ENCODE measurements at places on chromosomes 11 and 22.

GRCh38 chr11:20045098-20045688 is 115.1 kb downstream of the DBX1 start:
- DNase-seq = no peak

GRCh38 chr22:25567251-25567675 is 2.8 kb downstream of the GRK3 start:
- DNase-seq = no peak

- DNase-seq = no peak
These were observed 13.0 kb downstream of the RTN4RL2 start for GRCh38 chr11:57473285-57473841.

- no peak for DNase-seq
These were observed 57.9 kb downstream of the TRIM29 start for GRCh38 chr11:120079750-120080610.

GRCh38 chr22:46287873-46288751 is 8.6 kb upstream of the GTSE1 start:
- DNase-seq = no peak

DNA sequence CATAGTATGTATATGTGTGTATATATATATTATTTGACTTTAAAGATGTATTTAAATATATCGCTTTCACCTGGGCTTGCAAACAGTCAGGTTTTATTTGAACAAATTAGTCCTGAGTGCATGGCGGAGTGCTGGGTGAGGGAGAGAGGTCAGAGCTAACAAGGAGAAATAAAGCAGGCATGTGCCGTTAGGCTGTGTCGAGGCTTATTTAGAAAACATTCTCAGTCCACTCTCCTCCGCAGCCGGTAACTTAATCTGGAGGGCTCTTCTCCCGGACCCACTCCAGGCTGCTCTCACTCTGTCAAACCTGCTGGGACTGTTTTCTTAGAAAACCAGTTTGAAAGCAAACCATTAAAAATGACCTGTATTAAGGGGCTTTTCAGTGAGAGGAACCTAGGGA is 455.9 kb downstream of the MN1 start:
- no peak for DNase-seq

- DNase-seq = no peak
These were observed 43.9 kb upstream of the PAK1 start for GRCh38 chr11:77517753-77518152.

DNA sequence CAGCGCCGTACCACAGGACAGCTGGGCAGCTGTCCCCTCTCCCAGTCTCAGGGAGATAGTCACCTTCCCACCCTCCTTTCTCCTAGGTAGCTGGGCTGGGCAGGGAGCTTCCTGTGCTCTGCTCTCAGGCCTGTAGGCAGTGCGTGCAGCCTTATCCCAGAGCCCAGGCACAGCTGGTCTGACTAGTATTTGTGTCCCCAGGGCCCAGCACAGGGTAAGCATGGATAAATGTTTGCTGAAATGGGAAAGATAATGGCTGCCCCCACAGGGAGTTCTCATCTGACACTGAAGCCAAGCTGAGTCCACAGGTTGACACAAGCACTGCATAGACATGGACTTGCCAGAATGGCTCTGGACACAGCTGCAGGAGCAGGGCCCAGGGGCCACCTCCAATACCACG is 9.8 kb downstream of the SLC15A3 start:
- no peak for DNase-seq

- no peak for DNase-seq
These were observed 58.0 kb upstream of the CD82 start for GRCh38 chr11:44507491-44507890.

DNA sequence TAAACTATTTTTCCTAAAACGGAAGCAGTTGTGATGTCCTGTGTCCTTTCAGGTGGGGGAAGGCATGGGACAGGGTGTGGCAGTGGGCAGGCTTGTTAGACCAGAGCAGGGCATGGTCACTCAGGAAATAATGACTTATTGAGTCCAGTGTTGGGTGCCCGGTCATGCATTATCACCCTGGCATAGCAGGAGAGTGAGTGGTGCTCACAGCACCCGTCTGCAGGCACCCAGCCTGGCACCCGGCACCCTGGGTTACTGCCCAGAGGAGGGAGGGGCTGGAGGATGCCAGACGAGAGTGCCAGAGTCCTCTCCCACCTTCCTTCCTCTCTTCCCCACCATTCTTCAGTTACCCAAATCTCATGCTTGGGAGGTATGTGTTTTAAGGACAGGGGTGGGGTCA is 59.1 kb downstream of the ST3GAL4 start:
- DNase-seq = peak; percentile 63

GRCh38 chr22:39942439-39943230 is 17.6 kb upstream of the TMA7B start:
- no peak for DNase-seq

DNA sequence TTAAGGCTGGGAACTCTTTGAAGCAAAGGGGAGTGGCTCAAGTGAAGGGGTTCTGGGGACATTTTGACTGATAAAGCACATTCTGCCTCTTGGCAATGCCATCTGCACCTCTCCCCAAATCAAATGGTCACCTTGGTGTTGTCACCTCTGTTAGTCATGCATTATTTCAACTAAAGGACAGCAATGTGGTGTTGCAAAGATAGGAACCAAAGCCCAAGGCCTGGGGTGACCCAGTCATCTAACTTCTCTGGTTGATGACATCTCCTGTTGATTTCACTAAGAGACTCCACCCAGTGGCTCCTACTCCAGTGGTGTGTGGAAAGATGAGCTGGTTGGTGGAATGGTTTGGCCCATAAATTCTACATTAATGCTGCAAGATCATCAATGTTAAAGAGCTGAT is 7.8 kb upstream of the MS4A1 start:
- no peak for DNase-seq

- no peak for DNase-seq
These were observed 18.8 kb downstream of the APOL4 start for GRCh38 chr22:36182857-36183256.

- DNase-seq = no peak
These were observed 26.3 kb upstream of the ALDH3B2 start for GRCh38 chr11:67700548-67701262.

DNA sequence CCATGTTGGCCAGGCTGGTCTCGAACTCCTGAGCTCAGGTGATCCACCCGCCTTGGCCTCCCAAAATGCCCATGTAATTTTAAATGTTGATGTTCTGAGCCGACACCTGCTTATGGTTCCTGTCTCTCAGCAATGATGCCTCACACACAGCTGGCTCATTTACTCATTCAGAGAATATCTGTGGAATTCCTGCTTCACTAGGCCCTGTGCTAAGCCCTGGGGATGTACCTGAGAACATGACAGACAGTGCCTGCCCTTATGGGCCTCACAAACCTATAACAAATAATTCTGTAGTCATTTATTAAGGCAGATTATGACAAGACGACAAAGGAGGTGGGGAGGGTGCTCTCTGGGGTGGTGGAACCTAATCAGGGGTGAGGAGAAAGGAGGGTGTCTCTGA is 93.7 kb downstream of the PRR5L start:
- DNase-seq = no peak

- no peak for DNase-seq
These were observed 170.6 kb upstream of the SOX6 start for GRCh38 chr11:16526947-16527346.

DNA sequence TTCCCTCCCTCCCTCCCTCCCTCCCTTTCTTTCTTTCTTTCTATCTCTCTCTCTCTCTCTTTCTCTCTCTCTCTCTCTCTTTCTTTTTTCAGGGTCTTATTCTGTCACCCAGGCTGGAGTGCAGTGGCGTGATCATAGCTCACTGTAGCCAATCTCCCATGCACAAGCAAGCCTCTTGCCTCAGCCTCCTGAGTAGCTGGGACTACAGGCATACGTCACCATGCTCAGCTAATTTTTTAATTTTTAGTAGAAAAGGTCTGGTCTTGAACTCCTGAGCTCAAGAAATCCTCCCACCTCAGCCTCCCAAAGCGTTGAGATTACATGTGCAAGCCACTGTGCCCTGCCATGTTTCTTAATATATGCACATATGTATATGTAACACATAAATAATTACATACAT is 19.0 kb downstream of the TSKU start:
- DNase-seq = no peak

GRCh38 chr11:117820516-117820915 is 4.0 kb downstream of the FXYD2 start:
- no peak for DNase-seq

DNA sequence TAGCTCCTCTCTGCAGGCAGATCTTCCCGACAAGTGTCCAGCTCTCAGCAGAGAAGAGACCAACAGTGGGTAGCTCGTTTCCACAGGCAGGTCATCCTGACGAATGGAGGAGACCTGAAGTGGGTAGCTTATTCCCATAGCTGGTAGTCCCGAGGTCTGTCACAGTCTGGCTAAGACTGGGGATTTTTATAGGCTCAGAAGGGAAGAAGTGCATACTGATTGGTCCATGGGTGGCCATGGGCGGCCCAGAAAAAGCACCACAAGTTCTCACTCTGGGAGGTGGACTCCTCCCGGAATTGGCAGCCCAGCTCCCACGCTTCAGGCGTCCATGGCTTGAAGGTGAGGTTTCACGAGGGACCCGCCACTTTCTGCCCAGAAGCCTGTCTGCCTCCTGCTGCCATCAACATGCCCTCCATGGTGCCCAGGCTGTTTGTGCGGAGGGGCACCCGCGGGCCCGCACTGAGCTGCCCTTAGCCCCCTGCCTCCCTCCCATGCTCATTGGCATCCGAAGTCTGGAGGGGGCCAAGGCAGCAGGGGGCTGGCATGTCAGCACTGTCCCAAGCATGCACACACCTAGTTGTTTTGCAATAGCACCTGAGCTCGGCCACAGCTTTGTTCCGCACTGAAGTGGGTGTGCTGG is 9.9 kb upstream of the MAP6 start:
- DNase-seq = no peak

- no peak for DNase-seq
These were observed 47.9 kb upstream of the YWHAH start for GRCh38 chr22:31896472-31896871.

DNA sequence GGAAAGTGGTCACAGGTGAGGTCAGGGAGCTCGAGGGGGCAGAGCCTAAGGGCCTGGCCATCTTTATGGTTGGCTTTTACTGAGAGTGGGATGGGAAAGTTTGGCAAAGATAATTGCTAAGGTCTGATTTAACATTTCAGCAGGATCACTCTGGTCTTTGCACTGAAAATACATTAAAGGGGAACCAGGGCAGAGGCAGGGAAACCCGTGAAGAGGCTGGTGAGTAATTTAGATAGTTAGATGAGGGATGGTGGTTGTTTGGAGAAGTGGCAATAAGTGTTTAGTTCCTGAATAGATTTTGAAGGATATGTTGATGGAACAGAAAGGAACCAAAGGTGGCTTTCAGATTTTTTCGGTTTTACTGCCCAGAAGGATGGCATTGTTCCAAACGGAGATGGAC is 50.8 kb downstream of the SCN3B start:
- no peak for DNase-seq

DNA sequence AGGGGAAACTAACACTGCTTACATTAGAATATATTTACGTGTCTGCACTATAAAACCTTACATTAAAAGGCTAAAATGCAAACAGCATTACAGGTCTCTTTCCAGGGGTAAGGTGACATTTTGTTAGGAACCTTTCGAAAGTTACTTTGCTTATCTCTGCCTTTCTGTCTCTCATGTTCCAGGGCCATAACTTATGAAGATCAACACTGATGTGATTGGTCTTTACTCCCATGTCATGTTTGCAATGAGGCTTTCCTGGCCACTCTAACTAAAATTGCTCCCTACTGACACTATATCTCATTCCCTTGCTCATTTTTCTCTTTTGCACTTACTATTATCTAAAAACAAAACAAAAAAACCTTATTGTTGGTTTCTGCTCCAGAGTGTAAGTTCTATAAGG is 119.0 kb downstream of the JRKL start:
- no peak for DNase-seq

DNA sequence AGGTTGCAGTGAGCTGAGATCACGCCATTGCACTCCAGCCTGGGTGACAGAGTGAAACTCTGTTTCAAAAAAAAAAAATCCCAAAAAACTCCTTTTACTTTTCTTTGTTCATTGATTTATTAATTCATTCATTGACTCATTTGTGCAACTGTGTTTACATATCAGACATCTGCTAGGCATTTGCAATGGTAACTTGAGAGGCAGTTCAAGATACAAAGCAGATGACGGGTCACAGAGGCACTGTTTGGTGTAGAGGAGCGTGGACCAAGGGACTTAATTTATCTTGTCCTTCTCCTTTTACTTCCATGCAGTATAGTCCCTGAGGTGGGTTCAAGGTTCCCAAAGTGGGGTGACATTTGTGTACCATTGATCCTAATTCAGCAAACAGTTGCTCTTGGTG is 71.4 kb downstream of the KIAA1671 start:
- DNase-seq = no peak

DNA sequence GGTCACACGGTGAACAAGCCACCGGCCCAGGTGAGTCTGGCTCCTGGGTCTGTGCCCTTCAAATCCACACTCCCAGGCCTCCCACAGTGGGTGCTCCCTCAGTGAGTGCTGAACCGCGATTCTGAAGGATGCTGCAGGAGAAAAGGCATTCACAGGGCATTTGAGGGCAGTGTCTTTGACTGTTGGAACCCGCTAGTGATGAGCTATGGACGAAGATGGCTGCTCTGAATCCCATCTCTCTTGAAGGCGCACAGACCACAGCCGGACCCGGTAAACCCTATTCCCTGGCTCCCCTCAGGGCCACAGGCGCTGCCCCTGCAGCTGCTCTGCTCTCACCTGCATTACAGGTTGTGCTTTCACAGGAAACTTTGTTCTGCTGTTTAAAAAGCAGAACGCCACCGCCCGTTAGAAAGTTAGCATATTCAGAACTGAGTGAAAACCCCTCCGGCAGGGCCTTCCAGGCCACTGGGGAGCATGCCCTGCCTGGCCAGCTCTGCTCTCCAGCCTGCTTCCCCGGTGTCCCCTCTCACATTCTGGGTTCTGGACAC is 3.2 kb downstream of the LRRC32 start:
- no peak for DNase-seq

GRCh38 chr11:2211113-2211971 is 39.7 kb upstream of the TH start:
- no peak for DNase-seq
